ENCODE measurements at places on chromosomes 1 and 21.

DNA sequence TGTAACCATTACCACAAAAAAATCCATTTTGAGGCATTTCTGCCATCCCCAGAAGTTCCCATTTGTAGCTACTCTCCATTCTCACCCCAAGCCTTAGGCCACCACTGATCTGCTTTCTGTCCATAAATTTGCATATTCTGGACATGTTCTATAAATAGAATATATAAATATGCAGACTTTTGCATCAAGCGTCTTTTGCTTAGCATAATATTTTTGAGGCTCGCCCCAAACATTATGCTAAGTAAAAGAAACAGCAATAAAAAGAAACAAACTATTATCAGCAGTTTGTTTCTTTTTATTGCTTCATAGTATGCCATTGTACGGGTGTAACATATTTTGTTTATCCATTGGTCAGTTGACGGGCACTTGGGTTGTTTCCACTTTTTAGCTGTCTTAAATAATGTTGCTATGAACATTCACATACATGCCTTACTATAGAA lies 7.9 kb downstream of the TFAP2E start:
- DNase-seq: no peak

GRCh38 chr1:29653886-29654450 lies 417.6 kb downstream of the PTPRU start:
- no peak for DNase-seq

DNA sequence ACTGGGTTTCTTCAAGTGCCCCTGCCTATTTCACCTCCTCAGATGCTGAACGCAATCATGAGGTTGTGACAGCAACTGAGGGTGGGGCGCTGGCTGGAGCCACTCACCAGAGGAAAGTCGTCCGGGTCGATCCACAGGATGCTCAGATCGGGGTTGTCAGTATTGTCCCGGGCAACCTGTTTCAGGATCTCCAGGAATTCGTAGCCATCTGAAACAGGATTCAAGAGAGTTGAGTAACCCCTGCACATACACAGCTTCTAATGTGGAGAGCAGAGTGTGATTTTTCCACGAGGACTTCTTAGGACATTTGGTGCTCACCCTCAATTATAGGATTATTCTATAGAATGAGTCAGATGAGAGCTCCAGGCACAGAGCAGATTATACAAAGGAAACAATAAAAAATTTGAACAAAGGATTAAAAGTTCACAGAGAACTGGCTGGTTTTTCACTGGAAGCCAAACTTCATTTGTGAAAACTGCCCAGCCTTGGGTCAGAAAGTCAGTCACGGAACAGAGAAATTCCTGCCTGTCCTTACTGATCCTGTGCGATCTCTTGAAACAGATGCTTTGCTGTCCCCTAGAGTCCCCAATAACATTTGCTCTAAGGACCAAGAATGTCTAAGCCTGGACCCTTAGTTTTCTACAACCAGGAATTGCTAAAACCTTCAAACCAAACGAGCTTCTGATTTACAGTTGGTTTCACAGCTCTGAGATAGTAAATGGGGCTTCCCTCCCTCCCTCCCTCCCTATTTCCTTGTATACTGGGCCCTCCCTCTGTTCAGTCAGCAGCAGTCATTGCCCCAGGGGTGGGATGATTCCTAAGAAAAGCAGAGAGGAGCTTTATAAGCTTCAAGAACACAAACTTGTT lies 63.2 kb downstream of the CASQ2 start:
- DNase-seq: no peak

GRCh38 chr21:14844001-14844400 lies 220.8 kb downstream of the NRIP1 start:
- no peak for DNase-seq

- no peak for DNase-seq
Observed at GRCh38 chr1:197374428-197374827, 106.4 kb downstream of the CRB1 start.

Measured in stimulated activated CD4-positive, alpha-beta T cell treated with anti-CD3 and anti-CD28 coated beads, Interleukin-4, amount 100 ng/mL, for 48 hours (primary cell).